ENCODE measurements at places on chromosomes 6 and 20.

GRCh38 chr20:34703424-34704176 lies 544 bp upstream of the TP53INP2 start:
- DNase-seq = no peak

- no peak for DNase-seq
These were observed 125.2 kb downstream of the KIF6 start for GRCh38 chr6:39599973-39600372.

DNA sequence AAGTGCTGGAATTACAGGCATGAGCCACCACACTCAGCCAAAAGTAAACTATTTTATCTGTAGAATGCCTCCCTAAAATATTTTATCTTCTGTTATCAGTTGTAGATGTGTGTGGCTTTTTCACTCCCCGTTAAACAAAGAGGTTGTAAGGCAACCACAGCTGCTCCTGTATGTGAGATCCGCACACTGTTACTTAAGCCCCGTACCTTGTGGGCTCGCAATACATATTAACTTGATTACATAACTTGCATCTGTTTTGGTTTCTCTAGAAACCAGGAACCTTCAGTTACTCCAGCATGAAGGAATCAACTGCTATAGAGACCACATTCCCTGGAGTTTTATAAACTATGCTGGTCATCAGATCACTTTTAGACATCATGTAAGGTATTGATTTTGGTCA lies 420.1 kb upstream of the SLC35B3 start:
- DNase-seq = no peak

DNA sequence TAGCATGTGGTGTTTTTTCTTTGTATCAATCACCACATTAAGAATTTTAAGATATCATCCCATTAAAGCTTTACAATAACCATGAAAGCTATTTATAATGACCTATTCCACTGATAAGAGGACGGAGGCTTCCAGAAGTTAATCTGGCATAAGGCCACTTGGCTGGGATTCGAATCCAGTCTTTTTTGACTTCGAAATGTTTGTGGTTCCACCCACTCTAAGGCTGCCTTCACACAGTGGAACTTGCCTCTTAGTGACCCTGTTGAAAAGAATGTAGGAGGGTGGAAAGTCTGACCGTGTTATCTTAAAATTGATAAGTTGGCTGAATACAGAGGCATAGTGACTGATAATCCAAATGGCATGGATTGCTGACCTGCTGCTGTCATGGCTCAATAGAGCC lies 959.7 kb downstream of the KIF16B start:
- DNase-seq = no peak

- no peak for DNase-seq
These were observed 71.3 kb upstream of the SLC2A12 start for GRCh38 chr6:134123666-134124208.

- DNase-seq = no peak
These were observed 39.7 kb upstream of the EMILIN3 start for GRCh38 chr20:41406353-41406752.

DNA sequence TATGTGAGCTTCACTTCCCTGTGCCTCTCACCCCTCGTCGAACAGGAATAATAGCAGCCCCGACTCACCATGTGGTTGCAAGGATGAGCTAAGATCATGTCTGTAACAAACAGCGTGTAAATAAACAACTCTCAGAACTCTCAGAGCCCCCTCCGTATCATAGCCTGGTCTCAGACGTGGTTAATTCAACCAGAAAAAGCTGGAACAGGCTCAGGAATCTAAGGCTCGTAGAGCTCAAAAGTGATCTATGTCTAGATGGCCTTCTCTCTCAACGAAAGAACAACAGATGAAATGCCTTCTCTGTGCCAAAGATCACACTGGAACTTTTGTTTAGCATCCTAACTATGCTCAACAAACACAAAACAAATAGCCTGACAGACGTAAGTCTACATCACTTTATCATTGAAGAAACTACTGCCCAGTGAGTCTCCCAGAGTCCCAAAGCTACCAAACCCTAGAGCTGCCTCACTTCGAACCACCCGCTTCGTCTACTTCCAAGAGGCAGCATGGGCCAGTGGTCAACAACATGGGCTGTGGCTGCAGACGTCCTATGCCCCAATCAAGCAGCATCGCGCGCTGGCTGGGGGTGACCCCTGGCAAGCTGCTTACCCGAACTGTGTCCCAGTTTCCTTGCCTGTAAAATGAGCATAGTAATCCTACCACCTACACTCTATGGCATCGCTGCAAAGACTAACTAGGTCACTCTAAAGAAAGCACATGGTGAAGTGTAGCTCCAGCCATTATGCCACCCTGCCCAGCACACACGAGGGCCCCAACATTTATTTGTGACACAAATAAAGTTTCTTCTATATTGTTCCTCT lies 35.1 kb downstream of the NFATC2 start:
- DNase-seq = no peak

- DNase-seq = no peak
These were observed 117.6 kb downstream of the PERP start for GRCh38 chr6:137989664-137990063.

GRCh38 chr20:5445611-5446010 lies 128.9 kb upstream of the PROKR2 start:
- DNase-seq = no peak

DNA sequence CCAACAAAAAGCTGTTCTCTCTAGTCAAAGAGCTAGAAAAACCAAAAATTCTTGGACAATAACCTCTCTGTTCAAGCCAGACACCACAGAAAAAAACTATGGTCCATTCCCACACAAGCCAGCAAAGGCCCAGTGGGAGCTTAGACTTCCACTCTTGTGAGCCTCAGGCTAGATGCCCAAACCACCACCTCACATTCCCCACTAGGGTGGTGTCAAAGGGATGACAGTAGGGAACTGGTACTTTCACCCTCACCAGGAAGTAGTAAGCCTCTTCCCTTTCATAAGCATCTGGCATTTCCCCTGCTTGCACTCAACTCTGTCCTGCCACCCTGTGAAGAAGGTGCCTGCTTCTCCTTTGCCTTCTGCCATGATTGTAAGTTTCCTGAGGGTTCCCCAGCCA lies 58.4 kb upstream of the RNF217 start:
- no peak for DNase-seq
